Activated gamma-delta T cell treated with Interleukin-2 at 50 U/mL for 16 hours (primary cell): ENCODE measurements at places on chromosomes 3 and 15.

GRCh38 chr3:105367406-105368213 is 901 bp downstream of the ALCAM start:
- peak; percentile 46 for DNase-seq

DNA sequence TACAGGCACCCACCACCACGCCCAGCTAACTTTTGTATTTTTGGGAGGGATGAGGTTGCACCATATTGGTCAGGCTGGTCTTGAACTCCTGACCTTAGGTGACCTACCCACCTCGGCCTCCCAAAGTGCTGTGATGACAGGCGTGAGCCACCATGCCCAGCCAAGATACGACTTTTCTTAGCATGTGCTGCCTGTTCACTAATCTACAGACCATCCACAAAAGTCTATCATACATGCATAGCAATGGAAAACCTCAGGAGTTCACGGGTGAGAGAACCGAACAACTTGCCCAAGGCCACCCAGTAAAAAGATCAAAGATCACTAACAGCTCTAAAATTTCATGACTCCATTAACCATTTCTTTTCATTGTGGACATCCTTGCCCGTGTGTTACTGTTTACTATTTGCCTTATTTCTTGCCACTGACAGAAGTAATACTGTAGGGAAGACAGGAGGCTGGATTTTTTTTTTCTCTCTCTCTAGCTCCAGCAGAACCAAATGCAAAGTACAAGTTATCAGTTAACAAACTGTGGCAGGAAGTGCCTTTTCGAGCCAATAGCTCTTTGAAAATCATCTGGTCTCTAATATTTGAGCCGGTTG is 92.3 kb downstream of the FOXP1 start:
- DNase-seq, result no peak

GRCh38 chr15:87710406-87710805 is 546.1 kb downstream of the NTRK3 start:
- DNase-seq, result no peak

DNA sequence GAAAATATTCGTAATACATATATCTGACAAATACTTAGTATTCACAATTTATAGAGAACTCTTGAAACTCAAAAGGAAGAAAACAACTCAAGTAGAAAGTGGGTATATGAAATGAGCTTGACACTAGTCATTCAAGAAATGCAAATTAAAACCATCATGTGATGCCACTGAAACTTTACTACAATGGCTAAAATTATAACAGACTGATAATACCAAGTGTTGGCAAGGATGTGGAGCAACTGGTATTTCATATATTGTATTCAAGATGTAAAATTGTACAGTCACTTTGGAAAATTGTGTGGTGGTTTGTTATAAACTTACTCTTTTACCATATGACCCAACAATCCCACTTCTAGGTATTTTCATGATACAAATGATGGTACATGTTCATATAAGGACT is 68.7 kb upstream of the AGTR1 start:
- DNase-seq, result no peak

- DNase-seq, result no peak
Measured at GRCh38 chr3:131303848-131304247, 77.7 kb upstream of the NUDT16 start.

DNA sequence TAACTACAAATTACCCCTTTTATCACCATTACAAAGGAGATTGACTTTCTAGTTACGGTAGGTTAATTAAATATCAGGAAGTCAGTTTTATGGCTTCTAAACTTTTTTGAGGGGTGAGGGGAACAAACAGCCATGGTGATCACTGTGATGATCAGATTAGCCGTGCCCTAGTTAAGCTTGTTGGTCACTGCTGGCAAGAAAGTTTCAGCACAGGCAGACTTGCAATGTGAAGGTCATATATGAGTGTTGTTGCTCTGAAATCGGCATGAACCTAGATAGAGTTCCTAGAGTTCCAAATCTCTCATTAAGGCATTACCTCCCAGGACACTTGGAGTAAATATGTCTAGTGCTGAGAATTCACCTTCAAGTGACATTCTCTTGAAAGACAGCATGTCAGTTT is 156.6 kb downstream of the GHSR start:
- no peak for DNase-seq

DNA sequence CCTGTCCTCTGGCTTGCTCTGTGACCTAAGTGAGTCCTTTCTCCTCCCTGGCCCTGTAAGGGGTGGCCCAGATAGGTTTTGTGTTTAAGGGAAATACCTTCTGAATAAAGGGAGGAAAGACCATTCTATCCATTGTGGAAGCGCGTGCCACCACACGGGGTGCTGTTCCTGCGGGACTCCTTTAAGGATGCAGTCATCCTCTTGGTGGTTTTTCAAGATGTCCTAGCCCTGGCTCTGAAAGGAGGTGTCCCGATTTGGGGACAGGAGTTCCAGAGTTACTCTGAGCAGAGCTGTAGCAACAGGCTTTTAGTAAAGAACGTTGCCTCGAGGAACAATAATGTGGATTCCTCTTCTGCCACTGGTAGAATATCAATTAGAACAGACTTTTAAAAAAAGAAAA is 9.6 kb downstream of the SLC6A6 start:
- DNase-seq, result no peak

GRCh38 chr3:173139420-173139819 is 1.6 kb downstream of the SPATA16 start:
- DNase-seq, result no peak

- DNase-seq, result no peak
Measured at GRCh38 chr3:175713268-175713667, 854.1 kb downstream of the NAALADL2 start.

DNA sequence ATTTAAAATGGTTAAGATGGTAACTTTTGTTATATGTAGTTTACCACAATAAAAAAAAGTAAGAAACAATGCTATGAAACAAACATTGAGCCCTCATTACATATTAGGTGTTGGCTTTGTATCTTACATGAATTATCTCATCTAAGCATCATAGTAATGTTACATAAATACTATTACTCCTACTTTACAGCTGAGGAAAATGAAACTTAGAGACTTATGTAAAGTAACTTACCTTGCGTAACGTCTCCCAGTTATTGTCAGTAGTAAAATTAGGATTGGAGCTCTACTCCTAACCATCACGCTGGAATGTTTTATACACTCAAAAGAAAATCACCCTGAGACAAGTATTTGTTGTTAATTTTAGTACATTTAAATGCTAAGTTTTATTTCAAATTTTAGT is 42.2 kb downstream of the DNAJC13 start:
- DNase-seq, result no peak

- DNase-seq, result no peak
Measured at GRCh38 chr3:190004656-190005055, 116.0 kb downstream of the P3H2 start.

GRCh38 chr15:38285456-38285855 is 32.8 kb downstream of the SPRED1 start:
- DNase-seq, result no peak

- DNase-seq, result no peak
Measured at GRCh38 chr3:128311441-128311844, 155.2 kb downstream of the DNAJB8 start.

- DNase-seq, result no peak
Measured at GRCh38 chr3:58190882-58191281, 19.9 kb downstream of the DNASE1L3 start.

- DNase-seq, result no peak
Measured at GRCh38 chr3:114418107-114418506, 124.3 kb downstream of the TIGIT start.

GRCh38 chr3:3634326-3634725 is 164.9 kb upstream of the LRRN1 start:
- no peak for DNase-seq

DNA sequence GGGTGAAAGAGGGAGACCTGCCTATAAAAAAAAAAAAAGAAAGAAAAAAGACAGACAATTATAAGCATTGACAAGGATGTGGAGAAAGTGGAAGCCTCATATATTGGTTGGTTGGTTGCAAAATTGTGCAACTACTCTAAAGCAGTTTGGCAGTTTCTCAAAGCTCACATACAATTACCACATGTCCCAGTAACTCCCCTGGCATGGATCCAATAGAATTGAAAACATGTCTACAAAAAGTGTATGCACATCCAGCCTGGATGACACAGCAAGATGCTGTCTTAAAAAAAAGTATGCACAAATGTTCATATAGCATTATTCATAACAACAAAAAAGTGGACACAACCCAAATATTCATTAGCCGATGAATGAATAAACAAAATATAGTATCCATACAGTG is 19.5 kb downstream of the SETMAR start:
- DNase-seq, result no peak

DNA sequence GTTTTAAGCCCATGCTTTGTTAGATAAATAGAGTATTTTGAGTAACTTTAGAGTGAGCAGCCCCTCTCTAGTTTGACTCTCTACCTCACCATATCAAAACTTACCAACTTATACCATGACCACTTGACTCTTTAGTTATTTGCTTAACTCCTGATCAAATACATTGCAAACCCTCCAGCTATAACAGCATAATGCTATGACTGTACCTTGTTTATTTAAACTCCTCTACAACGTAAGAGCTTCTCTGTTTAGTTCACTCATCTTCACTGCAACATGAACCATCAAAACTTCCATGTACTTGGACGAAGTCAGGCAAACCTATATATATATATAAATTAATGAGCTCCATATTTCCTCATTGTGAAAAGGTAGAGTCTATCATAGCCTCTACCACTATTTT is 218.2 kb downstream of the DPH6 start:
- no peak for DNase-seq

GRCh38 chr3:11085093-11085840 is 69.0 kb upstream of the HRH1 start:
- no peak for DNase-seq

- DNase-seq, result no peak
Measured at GRCh38 chr3:160312014-160312624, 86.9 kb downstream of the C3orf80 start.

GRCh38 chr3:148680289-148680688 is 17.4 kb upstream of the AGTR1 start:
- no peak for DNase-seq

GRCh38 chr3:160346511-160346910 is 52.5 kb downstream of the IFT80 start:
- DNase-seq, result no peak

- DNase-seq, result no peak
Measured at GRCh38 chr3:104392327-104392726, 974.4 kb upstream of the ALCAM start.

DNA sequence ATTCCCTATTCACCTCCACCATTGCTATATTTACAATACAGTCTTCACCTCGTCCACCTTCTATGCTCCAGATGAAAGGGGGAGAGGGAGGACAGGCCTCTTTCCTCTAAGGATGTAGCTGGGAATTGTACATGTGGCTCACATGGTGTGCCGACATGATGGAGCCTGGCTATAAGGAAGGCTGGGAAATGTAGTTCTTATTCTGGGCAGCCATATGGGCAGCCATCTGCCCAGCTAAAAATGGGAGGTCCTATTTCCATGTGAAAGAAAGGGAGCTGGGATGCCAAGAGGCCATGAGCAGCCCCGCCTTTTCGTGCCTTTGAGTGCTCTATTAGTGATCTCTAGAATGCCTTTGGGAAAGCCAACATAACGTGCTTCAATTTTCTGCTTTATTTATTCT is 27.1 kb upstream of the MGLL start:
- DNase-seq, result no peak

DNA sequence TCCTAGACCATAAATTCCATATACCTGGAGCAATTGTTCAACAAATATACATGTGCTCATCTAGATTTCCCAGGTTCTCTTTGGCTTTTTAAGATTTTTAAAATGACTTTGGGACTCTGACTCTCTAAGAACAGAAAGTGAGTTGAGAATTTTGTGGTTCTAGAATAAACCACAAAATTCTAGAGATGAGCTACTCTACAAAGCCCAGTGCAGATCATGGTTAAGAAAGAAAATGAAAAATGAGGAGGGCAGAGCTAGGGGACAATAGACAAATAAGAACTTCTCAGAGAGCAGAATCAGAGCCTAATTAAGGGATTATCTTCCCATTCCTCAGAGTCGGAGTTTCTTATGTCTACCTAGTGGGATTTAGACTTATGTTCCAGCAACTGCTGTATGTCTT is 694.7 kb downstream of the ZNF385D start:
- no peak for DNase-seq
